ENCODE measurements at places on chromosomes 4 and X.

DNA sequence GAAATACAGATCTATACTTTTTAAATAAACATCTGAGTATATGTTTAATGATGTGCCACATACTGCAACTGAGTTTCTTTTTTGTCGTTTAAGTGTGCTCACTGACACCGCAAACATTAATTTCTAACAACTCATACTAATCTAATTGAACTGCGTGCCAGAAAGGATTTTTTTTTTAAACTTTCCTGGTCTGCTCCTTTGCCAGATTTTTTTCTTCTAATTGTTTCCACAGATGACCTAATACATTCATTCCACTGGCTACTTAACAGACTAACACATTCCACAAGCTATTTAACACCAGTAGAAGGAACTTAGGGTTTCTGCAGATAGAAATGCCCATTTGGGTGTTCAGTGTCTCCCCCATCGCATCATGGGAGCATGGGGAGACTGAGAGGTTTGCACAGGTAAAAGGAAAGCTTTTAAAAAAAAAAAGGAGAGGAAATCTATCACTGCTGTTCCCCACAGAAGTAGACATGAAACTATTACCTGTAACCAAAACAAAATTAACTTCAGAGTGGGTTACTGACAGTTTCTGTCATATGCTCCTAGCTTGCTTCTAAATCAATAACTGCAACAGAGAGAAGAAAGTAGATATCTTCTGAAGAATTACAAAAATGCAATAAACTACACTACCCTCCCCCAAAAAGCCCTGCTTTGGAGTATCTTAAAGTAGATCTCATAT, 31.6 kb downstream of the SH3KBP1 start:
- no peak for DNase-seq

DNA sequence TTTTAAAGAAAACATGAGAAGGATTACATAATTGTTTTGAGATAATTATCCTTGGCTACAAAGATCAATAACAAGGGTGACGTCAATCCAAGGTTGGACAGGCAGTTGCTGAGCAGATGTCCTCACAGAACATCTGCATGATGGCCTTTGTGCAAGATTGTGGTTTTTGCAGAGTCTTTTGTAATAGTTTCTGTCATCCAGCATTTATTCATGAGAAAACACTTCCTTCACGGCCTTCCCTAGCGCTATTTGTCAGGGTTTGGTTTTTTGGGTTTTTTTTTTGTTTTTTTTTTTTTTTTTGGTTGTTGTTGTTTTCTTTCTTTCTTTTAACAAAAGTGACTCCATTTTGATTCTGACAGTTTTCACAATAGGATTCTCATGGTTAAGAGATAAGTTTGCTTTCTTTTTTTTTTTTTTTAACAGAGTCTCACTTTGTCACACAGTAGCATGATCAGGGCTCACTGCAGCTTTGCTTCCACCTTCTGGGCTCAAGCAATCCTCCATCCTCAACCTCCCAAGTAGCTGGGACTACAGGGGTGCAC, 31.5 kb upstream of the ELF2 start:
- DNase-seq: peak; percentile 92

- DNase-seq: no peak
These were observed 93.6 kb downstream of the GPR143 start for GRCh38 chrX:9671998-9672397.

GRCh38 chr4:7050481-7051143, 7.4 kb downstream of the TADA2B start:
- DNase-seq: no peak

DNA sequence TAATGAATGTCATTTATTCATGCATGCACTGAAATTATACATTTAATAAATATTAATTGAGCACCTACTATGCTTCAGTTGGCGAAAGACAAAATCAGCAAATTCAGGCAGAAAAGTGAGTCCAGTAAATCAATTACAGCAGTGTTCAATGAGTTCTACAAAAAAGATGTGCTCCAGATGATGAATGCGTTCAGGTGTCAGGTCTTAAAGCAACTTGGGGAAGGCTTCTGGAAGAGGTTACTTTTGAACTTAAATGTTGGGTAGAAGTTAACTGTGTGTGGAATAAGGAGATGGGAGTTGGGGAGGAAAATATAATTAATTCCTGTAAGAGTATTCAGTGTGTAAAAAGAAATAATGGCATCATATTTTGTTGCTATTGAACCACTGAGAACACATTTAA, 79.0 kb downstream of the SLC7A11 start:
- no peak for DNase-seq

DNA sequence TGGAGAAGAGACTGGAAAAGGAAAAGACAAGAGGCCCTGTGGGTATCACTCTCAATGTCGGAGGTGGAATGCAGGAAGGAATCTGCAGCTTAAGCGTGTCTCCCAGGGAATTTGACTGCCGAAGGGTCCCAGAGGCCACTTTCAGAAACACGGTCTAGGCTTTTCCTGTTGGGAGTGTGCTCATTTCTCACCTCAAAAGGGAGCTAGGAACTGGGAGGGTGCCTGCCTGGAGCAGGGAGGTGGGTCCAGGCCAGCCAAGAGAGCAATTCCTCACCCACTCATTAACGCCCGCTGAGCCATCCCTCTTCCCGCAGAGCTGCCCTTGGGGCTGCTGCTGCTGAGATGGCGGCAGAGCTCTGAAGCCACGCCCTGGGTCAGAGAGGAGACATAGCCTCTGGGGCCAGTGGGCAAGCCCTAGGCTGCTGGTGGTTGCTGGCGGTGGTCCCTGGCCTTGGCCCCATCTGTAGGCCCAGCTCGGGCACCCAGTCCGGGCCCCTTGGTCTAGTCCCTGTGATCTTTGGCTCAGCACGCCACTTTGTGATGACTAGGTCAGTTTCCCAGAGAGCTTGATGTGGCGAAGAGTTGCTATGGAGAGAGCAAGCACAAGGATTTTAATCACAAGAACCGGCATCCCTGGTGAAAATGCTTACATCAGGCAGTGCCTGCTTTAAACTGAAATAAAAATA, 4.1 kb downstream of the ZNF185 start:
- no peak for DNase-seq

DNA sequence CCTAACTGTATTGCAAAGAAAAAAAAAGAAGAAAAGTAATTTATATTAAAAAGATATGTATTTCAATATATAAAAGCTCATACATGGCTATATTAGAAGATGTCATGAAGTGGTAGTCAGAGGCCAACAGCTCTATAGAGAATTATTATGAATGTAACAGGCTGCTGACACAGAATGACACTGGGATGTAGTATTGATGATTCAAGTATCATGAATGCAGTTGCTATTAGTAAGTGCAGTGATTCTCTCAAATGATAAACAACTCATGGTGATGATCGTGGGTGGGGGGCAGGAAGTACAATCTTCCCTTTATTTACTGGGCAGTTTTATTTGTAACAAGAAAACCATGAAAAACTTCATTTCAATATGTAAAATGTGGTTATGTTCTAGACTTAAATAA, 124.6 kb downstream of the COL4A6 start:
- DNase-seq: peak; percentile 63

GRCh38 chr4:83213640-83214039, 71.0 kb downstream of the COQ2 start:
- no peak for DNase-seq

- no peak for DNase-seq
These were observed 7.8 kb downstream of the SERTM2 start for GRCh38 chrX:111519215-111519614.

DNA sequence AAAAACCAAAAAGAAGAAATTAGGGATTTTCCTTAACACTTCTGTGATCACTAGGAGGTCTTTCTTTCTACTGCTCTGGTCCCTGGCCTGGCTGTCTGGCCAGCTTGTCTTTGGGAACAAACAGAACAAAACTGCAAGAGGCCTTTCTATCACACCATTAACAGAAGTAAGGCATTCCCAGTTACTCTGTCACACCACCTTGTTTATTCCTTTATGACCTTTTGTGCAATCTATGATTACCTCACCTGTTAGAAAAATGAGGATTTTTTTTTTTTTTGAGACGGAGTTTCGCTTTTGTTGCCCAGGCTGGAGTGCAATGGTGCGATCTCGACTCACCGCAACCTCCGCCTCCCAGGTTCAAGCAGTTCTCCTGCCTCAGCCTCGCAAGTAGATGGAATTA, 3.0 kb downstream of the METAP1 start:
- DNase-seq: no peak

- no peak for DNase-seq
These were observed 1.8 kb downstream of the TBC1D1 start for GRCh38 chr4:37892641-37893040.

DNA sequence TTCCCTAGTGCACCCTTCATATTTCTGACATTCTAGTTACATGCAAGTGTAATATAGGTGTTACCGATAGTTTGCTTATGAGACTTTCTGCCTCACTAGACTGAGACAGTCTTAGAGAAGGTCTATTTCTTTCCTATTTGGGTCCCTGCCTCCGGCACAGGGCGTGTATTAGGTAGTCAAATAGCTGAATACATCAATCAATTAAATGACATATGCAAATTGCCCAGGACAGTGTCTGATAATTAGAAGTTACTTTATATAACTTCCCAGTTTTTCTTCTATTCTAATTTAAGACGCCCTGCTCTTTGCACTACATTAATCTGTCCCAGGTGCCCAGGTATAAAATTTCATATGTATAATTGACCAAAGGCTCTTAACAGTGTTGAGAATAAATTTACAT, 264.2 kb downstream of the RAB28 start:
- no peak for DNase-seq

DNA sequence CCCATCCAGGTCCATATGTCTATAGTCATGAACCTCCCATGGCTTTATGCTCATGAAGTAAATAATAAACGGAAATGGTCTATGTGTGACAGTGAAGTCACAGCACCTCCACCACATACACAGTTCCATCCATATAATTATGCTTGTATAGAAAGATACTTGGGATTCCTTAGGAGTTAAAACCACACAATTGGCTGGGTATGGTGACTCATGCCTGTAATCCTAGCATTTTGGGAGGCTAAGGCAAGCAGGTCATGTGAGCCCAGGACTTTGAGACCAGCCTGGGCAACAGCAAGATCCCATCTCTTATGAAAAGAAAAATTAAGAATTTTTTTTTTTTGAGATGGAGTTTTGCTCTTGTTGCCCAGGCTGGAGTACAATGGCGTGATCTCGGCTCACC, 55.6 kb upstream of the RBM47 start:
- peak; percentile 15 for DNase-seq

GRCh38 chr4:6142511-6142910, 57.8 kb downstream of the JAKMIP1 start:
- DNase-seq: no peak

DNA sequence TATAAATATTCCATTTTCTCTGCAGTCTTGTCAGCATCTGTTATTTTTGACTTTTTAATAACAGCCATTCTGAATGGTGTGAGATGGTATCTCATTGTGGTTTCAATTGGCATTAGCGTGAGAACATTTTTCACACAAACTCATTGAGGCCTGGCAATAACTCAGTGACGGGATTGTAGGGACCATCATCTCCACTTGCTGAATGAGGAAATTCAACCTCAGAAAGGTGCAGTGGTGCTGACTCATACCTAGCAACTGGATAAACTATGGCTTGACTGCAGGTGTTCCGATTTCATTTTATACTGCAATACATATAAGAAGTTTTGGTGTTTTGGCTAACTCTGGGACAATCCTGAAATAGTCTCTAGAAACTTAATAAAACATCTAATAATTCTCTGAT, 88.3 kb upstream of the DDIT4L start:
- DNase-seq: no peak

GRCh38 chr4:101981756-101982155, 191.2 kb downstream of the BANK1 start:
- DNase-seq: no peak

- no peak for DNase-seq
These were observed 184.7 kb downstream of the LDB2 start for GRCh38 chr4:16713696-16714095.

DNA sequence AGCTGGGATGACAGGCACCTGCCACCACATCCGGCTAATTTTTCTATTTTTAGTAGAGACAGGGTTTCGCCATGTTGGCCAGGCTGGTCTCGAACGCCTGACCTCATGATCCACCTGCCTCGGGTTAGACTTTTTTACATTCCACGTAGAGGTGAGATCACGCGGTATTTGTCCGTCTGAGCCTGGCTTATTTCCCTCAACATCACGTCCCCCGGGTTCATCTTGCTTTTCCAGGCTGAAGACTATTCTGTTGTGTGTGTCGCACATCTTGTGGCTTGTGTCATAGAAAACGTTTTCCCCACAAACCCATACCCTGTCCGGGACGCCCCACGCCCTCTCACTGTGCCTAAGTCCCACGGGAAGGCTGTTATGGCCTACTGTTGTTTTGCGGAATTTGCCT, 185.3 kb downstream of the CRLF2 start:
- DNase-seq: no peak

DNA sequence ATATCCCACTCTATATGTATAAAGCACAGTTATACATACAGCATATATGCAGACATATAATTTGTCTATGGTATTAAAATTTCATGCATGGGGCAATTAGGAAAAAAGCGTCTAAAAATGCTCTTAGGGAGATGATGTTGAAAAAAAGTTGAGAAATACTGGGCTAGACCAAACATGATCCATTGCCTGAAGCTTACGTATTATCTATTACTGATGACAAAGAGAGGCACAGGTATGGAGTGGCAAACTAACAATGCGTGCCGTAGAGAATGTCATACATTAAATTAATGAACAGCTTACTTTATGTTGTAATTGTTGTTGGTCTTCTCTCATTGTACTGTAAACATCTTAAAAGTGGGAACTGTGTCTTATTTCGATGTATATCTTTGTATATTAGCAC, 13.9 kb downstream of the RHOH start:
- no peak for DNase-seq

GRCh38 chr4:86957215-86957614, 22.4 kb downstream of the AFF1 start:
- DNase-seq: peak; percentile 62

- DNase-seq: no peak
These were observed 581.9 kb downstream of the GRID2 start for GRCh38 chr4:92885632-92886031.

- DNase-seq: no peak
These were observed 28.2 kb upstream of the TCEAL4 start for GRCh38 chrX:103556963-103557612.

GRCh38 chr4:70749313-70749712, 27.5 kb downstream of the RUFY3 start:
- no peak for DNase-seq

GRCh38 chrX:103215425-103215991, 600 bp downstream of the BEX4 start:
- peak; percentile 22 for DNase-seq

- peak; percentile 12 for DNase-seq
These were observed 49.3 kb downstream of the NPNT start for GRCh38 chr4:105944540-105944939.

GRCh38 chr4:24675721-24676389, 91.5 kb upstream of the DHX15 start:
- DNase-seq: no peak

- no peak for DNase-seq
These were observed 349.9 kb downstream of the FBXW7 start for GRCh38 chr4:152185786-152186550.

DNA sequence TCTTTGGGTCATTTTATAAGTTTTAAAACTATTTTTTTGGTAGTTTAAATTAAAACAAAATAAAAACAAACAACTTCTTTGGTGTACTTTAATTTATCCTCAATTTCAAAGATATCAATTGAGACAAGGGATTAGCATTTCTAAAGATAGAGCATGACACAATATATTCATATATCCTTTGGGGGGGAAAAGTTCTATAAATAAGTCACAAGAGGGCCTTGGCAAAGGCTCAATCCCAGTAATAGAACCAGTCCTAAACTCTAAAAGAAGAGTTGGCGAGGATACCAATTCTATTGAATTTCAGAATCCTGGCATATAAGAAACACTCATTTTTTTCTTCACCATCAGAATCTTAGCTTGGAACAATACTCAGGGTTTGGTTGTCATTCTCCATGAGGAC, 89.7 kb downstream of the COL4A6 start:
- DNase-seq: no peak

Measured in foreskin fibroblast (primary cell).